GDM1 (cell line): ENCODE measurements at places on chromosomes 1 and 21.

- DNase-seq = no peak
Measured at GRCh38 chr1:24696756-24697330, 48.4 kb upstream of the CLIC4 start.

DNA sequence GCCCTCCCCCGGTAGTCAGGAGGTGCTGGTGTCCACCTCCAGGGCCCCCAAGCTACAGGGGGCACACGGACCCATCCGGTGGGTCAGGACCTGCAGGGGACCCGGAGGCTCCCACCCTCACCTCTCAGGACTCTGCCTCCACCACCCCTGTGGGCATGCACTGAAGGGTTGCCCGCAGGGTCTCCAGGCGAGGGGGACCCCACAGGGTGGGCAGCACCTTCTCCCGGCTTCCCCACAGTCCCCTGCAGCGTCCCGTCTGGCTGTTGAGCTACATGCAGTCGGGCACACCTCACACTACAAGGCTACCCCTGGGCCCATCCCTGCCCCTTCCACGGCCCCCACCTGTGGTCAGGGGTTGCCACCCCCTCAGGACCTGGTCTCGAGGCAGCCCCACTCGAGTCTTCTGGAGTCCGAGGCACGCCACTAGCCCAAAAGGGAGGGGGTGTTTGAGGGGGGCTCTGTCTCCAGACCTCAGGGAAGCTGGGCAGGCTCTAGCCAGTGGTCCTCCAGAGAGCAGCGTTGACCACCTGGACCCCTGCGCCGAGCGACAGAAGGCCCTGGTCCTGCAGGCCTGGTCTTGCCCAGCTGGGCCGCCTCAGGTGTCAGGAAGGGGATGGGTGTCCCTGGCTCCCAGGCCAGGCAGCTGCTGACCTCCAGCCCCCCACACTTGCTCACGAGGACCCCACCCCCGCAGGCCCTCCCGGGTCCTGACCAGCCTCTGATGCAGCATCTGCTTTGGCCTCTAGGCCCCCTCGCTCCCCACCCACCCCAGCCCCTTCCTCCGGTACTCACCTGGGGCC, 9.6 kb downstream of the PARS2 start:
- no peak for DNase-seq

DNA sequence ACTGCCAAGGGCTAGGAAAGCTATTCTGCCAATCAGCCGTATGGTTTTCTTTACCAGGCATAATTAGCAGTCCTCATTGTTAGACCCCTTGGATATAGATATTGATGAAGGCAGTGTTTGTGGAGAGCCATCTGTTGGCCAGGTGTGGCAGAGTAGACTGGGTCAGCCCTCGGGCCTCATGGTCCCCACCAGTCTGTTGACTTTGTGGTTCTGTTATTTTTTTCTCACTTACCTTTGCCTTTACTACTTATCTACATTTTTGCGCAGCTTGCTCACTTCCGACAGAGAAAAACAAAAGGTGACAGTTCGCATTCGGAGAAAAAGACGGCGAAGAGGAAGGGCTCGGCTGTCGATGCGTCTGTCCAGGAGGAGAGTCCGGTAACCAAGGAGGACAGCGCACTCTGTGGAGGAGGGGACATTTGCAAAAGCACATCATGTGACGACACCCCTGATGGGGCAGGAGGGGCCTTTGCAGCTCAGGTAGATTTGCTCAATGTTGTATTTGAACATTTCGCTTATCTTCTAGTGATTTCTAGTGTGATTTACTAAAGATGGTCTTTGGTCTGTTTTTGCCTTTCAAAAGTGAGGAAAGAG, 2.3 kb downstream of the PCNT start:
- no peak for DNase-seq

- no peak for DNase-seq
Measured at GRCh38 chr1:104182251-104182650, 432.6 kb downstream of the AMY1C start.

GRCh38 chr1:86758570-86758969, 54.2 kb downstream of the SH3GLB1 start:
- no peak for DNase-seq

DNA sequence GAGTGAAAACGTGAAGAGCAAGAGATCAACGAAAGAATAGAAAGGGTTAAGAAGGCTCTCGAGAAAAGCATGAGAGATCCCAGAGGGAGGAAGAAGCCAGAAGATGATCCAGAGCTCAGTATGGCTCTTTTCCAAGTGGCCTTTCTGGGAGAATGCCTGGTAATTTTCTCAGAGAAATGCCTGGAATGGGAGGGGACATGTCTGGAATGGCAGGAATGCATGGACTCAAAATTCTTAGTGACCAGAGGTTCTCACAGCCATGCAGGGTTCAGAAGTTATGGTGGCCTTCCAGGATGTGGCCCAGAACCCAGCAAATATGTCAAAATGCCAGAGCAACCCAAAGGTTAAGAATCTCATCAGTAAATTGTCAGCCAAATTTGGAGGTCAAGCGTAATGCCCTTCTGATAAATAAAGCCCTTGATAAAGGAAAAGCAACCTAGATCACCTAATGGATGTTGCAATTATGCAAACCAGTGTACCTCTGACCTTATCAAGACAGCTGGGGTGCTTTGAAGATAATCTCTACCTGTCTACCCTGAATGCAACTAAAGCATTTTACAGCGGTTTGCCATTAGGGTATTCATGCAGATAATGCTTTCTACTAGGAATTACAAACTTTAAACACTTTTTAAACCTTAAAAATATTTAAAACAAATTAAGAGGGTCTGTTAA, 53.1 kb downstream of the NBPF6 start:
- no peak for DNase-seq

DNA sequence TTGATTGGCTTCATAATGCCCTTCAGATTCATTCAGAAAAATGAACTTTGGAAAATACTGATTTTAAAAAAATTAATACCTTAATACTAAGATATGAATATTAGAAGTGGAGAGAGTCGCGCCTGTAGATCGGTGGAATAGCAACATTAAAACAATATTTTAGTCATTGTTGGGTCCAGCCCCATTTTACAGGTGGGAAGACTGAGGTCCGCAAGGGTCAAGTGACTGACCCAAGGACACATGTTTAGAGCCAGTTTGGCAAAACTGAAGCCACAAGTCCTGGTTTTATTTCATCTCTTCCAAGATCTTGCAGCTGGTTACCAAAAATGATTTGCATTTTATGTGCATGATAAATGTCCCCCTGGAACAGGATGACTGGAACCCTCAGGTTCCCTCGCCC, 113.6 kb upstream of the TMEM51 start:
- DNase-seq = no peak

GRCh38 chr1:11340233-11340632, 67.2 kb downstream of the UBIAD1 start:
- DNase-seq = no peak

DNA sequence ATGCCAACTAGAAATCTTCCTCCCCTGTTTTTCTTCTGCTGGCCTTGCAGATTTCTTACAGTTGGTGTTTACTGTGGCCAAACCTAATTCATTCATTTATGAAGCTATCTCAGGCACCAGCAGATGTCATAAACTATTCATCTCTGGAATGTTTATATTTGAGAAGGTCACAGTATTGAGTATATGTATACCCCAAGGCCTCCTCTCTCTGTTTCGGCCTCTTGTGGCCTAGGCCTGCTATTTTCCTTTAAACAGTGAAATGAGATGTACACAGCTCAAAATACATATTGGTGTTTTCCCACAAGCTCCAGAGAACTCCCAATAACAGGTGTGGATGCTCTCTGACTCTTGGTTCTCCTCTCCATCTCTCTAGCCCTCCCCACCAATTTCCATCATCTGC, 520.7 kb upstream of the CAMK1G start:
- no peak for DNase-seq

DNA sequence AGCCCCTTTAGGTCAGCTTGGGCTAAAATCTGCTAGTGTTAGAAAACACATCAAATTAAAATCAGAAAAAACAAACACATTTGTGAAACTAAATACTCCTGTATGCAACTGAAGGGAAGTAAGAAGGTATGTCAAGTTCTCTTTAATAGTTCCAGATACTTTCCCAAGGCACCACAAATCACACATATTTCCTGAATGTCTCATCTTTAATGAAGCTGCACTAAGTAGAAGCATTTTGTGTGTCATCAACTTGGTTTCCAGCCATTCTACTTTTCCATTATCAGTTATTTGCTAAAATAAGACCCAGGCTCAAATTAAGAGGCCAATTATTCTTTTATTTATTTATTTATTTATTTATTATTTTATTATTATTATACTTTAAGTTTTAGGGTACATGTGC, 34.7 kb downstream of the CRB1 start:
- no peak for DNase-seq

DNA sequence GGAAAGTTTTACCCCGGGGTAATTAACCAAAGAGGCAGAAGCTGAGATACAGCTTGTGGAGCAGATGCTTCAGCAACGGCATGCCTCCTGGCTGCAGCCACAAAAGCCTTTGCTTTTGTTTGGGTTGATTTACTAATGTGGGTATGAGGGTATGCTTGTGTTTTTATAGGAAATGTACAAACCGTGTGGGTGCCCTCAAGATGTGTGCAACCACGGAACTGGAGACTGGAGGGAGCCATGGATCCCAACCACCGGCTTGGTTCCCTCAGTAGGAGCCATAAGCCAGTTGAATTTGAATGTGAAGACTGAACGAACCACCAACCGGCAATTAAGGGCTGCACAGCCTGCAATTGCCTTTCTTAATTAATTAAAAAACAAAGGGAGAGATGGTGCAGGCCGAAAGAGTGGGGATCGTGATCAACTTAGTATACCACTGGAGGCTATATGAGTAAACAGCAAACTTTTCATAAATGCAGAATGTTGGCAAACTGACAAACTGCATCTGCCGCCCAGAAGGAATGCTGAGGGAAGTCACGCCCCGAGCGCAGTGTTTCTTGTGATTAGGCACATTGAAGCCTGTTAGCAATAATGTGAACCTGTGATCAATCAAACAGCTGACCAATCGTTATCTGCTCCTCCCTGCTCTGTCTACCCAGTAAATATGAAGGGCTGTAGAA, 104.1 kb downstream of the DISP1 start:
- DNase-seq = no peak

DNA sequence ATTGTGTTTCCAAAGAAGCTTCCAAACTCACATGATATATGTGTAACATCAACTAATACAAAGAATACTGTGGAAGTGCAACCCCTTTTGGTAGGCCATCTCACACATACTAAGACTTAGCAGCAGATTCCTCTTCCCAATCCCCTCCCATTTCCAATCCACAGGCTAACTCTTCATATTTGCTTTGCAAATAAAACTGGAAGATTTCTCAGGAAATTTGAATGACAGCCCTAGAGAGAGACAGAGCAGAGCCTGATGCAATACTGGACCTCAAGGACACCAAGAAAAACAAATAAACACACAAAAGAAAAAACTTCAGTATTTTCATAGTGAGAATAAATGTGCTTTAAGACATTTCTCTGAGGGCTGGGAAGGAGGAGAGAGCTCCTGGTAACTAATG, 190.2 kb upstream of the BRINP3 start:
- DNase-seq = no peak

GRCh38 chr1:96923753-96924152, 202.2 kb downstream of the PTBP2 start:
- no peak for DNase-seq

GRCh38 chr1:244548558-244549115, 87.6 kb downstream of the CATSPERE start:
- DNase-seq = no peak

DNA sequence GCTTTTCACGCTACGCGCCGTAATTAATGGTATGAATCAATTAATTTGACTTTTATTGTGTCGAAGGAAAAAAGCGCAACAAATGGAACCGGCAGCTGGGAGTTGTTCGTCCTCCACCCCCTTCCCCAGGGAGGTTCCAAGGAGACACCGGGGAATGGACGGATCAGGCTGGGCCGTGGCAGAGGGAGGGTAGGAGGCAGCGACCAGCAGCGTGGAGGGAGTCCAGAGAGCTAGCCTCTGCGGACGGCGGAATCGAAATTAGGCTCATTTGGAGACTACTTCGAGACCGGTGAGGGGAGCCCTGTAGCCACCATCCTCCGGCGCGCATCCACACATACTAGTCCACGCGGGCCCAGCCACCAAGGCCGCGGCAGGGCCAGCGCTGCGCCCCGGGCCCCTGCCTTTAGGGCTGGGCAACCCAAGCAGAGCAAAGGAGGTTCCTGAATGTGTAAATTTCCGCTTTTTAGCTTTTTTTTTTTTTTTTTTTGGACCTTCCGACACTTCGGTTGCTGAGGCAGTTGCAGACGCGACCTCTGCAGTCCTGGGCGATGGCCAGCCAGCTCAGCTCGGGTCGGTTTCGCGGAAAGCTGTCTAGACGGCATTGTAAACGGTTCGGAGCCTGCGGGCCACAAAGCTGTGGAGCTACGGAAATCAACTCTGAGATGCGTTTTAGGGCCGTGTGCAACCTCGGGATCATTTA, 2.2 kb upstream of the FOXD3 start:
- no peak for DNase-seq

- peak; percentile 53 for DNase-seq
Measured at GRCh38 chr1:93844262-93845045, 34.6 kb downstream of the DNTTIP2 start.

- DNase-seq = no peak
Measured at GRCh38 chr1:161324020-161324419, 9.8 kb downstream of the SDHC start.

GRCh38 chr21:37058261-37058660, 14.6 kb downstream of the PIGP start:
- no peak for DNase-seq

- no peak for DNase-seq
Measured at GRCh38 chr1:153678519-153679336, at the start of gene NPR1. Gene NPR1 (plus strand): TSS chr1:153678688. CDS start chr1:153679109, 421 bp downstream.

DNA sequence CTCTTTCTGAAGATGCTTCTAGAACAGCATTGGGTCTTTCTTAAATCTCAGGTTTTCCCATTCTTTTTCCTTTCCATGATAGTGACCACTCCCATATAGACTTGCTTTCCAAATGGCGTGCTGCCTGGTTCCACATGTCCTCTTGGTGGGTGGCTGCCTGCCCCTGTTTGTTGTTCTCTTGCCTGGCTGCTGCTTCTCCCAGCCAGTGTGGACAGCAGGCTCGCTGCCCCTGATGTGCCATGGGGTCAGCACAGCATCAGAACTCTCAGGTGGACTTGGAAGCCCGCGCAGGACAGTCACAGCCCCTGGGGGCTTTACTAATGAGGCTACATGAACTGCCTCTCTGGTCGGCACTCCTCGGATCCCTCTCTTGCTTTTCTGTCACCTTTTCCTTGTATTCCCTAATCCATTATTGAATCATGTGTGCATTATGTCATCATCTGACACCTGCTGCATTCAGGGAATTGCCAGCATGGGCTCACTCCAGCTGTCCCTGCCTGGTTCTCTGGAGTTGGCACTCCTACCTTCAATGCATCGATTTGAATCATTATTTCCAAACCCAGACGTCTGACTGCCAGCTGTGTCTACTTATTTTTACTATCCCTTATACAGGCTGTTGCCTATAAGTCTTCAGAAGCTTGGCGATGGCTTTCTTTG, 100.5 kb upstream of the COA6 start:
- DNase-seq = no peak

- DNase-seq = no peak
Measured at GRCh38 chr1:181028615-181029014, 5.2 kb upstream of the MR1 start.

- peak; percentile 41 for DNase-seq
Measured at GRCh38 chr1:206864939-206865671, at the start of gene IL20. Gene IL20 (plus strand): TSS chr1:206865623. CDS start chr1:206865853, 230 bp downstream.

DNA sequence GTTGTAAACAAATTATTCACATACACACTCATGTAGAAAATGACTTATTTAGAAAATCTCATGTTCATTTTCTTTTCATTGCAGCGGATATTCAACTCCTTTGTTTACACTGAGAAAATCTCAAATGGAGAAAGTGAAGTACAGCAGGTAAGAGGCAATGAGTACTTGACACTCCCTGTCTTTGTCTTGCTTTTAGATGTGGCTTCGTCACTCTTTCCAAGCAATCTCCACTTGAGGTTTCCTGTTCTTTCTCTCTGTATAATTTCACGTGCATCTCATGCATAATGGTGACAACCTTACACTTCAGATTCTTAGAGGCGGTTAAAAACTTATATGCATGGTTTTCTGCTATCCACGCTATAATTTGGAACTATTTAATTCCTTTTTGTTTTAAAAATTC, 80.6 kb downstream of the CACHD1 start:
- no peak for DNase-seq
